BE2C (cell line): ENCODE measurements at places on chromosomes 7 and 10.

GRCh38 chr7:131557652-131558385, 1.4 kb upstream of the PODXL start:
- peak; percentile 38 for DNase-seq

DNA sequence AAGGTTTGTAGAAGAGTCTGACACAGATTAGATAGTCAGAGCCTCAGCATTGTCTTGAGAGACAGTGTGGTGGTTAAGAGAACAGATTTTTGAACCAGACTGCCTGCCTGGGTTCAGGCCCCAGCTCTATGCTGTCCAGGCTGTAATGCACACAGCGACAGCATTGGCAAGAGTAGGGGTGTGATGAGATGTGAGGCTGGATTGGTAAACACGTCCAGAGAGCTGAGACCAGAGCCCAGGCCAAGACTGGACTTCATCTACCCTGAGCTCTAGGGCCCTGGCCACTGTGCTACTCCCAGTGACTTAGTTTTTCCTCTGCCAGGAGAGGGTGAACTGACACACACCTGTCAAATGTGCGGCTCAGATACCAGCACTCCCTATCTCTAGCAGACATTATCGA, 360.4 kb downstream of the RPS24 start:
- DNase-seq, result no peak

- no peak for DNase-seq
Observed at GRCh38 chr10:73768881-73769280, 13.0 kb upstream of the CHCHD1 start.

DNA sequence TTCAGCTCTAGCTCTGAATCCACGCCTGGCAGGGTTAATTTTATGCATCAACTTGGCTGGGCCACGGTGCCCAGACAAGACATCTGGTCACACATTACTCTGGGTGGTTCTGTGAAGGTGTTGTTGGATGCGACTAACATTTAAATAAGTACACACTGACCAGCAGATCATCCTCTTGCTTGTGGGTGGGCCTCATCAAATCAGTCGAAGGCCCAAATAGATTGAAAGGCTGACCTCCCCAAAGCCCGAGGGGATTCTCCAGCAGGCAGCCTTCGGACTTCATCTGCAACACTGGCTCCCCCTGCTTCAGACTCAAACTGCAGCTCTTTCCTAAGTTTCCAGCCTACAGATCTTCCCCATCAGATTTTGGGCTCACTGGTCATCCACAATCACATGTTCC, 53.6 kb downstream of the SFMBT2 start:
- no peak for DNase-seq

DNA sequence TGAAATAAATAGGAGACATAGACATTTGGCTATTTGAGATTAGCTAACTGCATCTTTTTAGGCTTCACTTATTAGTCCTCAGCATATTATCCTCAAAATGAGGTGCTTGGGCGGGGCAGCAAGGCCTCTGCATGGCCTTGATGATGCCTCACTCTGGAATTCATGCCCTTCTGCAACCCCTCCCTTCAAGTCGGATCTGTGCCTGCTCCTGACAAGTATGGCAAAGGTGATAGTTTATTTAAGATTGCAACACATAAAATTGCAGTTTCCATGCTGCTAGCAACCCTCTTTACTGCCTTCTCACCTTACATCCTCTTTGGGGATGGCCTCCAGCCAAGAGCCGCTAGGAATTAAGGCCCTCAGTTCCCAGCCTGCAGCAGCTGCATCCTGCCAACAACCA, 241.3 kb upstream of the ADARB2 start:
- no peak for DNase-seq

DNA sequence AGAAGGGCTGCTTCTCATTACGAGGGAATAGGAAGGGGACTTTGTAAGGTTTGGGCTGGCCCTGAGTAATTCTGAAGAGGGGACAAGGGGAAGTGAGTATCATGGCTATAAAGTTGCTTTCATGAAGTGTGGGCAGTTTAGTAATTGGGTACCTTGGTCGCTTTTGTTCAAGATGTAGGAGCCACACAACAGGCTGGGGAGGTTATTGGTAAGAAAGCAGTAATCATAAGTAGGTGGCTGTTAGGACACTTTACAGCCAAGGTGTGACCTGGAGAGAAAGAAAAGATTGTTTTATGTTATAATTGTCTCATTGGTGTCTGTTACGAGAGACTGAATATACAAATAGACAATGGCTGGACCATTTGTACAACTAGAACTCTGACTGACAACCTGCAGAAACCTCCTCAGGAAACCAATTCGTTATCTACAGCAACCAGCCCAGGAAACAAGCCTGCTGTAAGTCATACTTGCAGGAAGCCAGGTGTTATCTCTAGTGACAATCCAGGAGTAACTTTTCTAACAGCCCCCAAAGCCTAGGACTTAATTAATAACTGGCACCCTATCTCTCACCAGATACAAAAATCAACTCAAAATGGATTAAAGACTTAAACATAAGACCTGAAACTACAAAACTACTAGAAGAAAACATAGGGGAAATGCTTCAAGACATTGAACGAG, 5.0 kb upstream of the CCM2 start:
- no peak for DNase-seq

DNA sequence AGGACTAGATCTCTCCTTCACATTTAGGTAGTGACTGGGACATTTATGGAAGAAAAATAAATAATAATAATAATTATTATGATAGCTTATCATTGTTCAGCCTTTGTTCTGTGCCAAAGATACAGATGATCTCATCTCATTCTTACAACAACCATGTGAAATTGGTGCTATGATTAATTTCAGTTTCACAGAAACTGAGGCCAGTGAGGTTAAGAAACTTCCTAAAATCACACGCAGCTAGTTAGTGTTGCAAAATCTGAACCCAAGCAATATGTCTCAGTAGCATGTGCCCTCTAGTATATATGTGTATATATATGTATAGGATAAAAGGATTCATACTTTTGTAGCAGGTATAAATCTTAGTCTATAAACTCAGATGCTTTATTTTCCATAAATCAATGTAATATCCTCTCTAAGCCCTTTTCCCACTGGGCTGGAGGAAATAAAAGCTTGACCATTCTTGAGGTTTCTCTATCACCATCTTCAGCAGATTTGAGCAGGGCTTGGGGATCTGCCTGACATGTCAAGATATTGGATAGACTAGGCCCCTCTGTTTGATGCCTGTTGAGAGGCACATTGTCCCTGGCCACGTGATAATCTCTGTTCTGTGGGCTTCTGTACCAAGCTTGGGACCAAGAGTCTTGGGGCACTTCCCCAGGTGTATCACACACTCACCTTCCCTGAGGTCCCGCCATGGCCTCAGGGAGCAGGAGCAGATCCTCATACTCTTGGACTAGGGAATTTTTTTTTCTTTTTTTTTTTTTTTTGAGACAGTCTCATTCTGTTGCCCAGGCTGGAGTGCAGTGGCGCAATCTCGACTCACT, 172.6 kb upstream of the NRP1 start:
- no peak for DNase-seq

GRCh38 chr7:7895004-7895650, 73.5 kb upstream of the GLCCI1 start:
- DNase-seq, result no peak

- no peak for DNase-seq
Observed at GRCh38 chr7:2564970-2565540, 6.3 kb downstream of the IQCE start.

GRCh38 chr7:149085866-149086265, 4.7 kb downstream of the ZNF786 start:
- DNase-seq, result no peak

GRCh38 chr7:169276-170172, 22.8 kb upstream of the FAM20C start:
- no peak for DNase-seq

DNA sequence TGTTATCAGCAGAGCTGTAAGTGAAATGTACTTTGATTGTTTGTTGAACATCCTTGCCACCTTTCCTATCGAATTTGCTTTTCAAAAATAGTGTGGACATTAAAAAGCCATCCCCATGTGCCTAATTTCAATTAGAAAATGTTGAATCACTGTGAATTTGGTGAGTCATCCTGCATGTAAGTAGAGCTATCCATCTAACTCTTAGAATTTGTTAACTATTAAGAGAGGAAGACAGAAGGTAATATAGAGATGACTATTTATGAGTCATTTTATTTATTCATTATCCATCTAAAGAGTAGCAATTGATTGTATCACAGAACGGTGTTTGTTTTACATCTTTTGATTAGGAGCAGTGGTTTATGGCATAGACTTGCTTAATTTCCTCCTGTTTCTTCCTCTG, 154.7 kb downstream of the MGMT start:
- no peak for DNase-seq

GRCh38 chr7:65448816-65449504, 75.3 kb downstream of the ZNF92 start:
- no peak for DNase-seq

GRCh38 chr10:13462551-13462950, 66.3 kb downstream of the BEND7 start:
- no peak for DNase-seq

GRCh38 chr10:121405549-121405948, 192.7 kb downstream of the FGFR2 start:
- no peak for DNase-seq

DNA sequence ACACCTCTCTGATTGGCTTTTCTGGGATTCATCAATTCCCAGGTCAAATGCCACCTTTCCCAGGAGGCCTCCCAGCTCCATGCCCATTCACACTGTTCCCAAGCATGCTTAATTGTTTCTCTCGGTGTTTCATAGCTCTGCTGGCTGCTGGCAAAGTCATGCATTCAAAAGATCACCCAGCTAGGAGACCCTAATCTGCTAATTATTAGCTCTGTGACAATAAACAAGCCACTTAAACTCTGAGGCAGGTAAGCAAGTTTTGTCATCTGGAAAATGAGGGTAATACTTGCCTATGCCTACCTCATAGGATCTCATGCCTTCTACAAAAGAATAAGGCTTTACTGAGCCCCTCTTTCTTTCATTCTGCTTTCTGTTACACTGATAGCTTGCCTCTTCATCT, 828 bp upstream of the KEL start:
- DNase-seq, result no peak

DNA sequence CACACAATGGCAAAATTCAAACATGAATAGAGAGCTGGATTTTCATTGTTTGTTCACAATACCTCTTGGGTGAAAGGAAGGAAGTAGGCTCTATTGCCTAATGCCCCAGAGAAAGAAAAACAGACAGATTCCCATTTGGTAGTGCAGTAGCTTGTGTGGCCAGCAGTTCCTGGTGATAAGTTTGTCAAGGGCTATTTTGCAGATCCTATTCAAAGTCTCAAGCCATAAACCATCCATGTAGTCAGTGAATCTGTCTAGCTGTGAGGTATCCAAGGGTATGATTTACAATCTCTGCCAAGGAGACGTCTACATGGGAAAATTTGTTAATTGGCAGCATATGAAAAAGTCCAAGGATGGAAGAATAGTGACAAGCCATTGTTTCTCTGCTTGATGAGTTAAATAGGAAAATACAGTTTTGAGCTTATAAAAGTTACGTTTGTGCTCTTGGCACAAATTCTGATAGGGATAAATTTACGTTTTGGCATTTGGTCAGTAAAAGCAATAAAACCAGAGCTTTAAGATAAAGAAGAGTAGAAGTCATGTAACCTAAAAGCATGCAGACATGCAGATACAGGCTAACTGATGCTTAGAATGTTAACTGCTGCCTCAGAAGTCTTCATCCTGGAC, 269.1 kb downstream of the GATA3 start:
- DNase-seq, result no peak

GRCh38 chr7:30074422-30075030, 46.3 kb downstream of the PLEKHA8 start:
- no peak for DNase-seq

DNA sequence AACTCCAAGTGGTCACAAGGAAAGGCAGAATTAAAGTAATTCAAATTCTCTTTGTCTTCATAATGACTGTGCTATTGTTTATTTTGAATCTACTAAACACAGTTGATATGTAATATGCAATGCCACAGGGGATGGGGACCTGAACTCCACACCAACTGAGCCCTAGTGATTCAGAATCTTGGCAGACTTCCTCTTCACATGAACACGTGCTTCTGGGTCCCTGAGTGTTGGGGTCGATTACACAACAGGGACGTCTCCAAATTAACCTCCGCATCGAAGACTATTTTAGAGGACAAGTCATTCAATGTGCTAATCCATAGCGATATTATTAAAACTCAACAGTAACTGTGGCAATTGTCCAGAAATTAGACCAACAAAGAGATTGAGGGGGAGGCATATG, 95.3 kb upstream of the CARD11 start:
- no peak for DNase-seq

DNA sequence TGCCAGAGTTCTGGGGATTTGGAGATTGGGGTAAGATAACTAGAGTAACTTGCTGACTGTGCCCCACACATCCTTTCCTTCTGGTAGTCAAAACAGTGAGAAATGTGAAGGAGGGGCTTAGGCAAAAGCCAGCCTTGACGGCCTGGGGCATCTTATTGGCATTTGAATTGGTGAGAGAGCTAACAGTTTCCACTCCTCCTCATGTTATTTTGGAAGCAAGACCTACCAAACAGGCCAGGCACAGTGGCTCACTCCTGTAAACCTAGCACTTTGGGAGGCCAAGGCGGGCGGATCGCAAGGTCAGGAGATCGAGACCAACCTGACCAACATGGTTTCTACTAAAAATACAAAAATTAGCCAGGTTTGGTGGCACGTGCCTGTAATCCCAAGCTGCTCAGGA, 596.6 kb downstream of the GRM8 start:
- DNase-seq, result no peak

GRCh38 chr10:72830625-72831024, 62.9 kb upstream of the OIT3 start:
- no peak for DNase-seq

- no peak for DNase-seq
Observed at GRCh38 chr10:30619966-30620365, 9.6 kb downstream of the LYZL2 start.

DNA sequence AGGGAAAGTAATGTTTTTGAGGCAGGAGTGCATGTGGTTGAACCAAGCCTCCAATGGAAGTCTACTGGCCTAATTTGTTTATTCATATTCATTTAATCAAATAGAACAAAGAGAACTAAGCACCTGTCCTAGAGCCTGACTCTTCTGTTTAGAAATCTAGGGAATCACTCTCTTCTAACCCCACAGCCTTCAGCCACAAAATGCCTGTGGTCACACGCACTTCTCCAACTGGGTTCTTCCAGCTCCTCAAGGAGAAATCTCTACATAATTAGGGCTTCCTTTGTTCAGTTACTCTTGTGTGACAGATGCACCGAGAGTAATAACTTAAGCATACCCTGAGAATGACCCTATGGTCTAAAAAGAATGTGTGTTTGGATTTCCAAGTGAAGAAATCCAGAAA, 133.7 kb upstream of the NAMPT start:
- no peak for DNase-seq
